Colonic mucosa (tissue), 4 donors: ENCODE measurements at places on chromosomes 2 and 18.

DNA sequence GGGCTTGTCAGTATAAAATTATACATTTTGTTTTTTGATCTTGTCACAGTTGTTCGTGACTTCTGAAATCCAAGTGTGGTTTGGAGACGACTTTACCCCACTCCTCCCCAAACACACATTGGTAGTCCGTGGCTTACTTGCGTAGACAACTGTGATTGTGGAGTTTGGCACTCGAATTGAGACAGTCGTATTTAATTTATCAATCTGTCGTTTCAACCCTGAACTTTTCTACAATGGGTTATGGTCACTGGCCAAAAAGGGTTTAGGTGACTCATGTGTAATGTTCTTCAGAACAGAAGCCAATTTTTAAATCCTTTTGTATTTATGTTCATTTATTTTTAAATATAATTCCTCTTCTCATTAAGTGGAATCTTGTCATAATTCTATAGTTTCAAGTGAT is 129.9 kb downstream of the SPTBN1 start:
- DNase-seq = no peak

GRCh38 chr2:208415255-208415654 is 8.7 kb downstream of the PTH2R start:
- DNase-seq = no peak

GRCh38 chr18:79068341-79068936 is 755 bp upstream of the ATP9B start:
- no peak for DNase-seq

- peak; percentile 84 for DNase-seq
Observed at GRCh38 chr2:149732001-149732685, 144.6 kb upstream of the MMADHC start.

- DNase-seq = no peak
Observed at GRCh38 chr2:212423089-212423488, 115.5 kb downstream of the ERBB4 start.

GRCh38 chr2:128775217-128775913 is 456.7 kb upstream of the HS6ST1 start:
- peak; percentile 5 for DNase-seq

DNA sequence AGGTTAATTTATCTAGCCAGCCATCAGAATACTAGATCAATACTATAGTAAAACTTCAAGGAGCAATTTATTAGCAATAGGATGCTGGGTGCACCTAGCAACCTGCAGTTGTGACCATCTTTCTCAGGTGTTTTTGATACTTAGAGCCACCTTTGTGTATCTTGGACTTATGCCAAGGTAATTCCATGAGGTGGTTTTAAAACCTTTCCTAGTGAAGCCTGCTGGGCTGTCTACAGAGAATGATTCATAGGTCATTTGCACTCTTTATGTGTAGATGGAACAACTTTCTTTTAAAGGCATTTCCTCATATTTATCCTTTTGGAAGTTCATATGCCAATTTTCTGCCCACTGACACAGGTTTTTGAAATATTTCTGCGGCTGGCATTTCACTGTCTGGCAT is 1030.1 kb upstream of the POU3F3 start:
- DNase-seq = no peak
